ENCODE measurements at places on chromosomes 6 and 20. TPM values are rescaled to one million over a fixed set of nuclear protein-coding genes. Genes with fewer than 3 reads are reported as not detected.
A peak's percentile ranks its signal among the peaks of the same experiment; 100 is the strongest.

GRCh38 chr6:89198235-89198634 lies 18.9 kb downstream of the GABRR1 start:
- no peak overlapping the region for H3K27ac ChIP-seq
- H3K27me3 ChIP-seq: no peaks in the 10 kb centered on the region
- DNase-seq: no peak
- H3K4me3 ChIP-seq: no peak overlapping the region
- no peaks in the 10 kb centered on the region for H3K36me3 ChIP-seq

DNA sequence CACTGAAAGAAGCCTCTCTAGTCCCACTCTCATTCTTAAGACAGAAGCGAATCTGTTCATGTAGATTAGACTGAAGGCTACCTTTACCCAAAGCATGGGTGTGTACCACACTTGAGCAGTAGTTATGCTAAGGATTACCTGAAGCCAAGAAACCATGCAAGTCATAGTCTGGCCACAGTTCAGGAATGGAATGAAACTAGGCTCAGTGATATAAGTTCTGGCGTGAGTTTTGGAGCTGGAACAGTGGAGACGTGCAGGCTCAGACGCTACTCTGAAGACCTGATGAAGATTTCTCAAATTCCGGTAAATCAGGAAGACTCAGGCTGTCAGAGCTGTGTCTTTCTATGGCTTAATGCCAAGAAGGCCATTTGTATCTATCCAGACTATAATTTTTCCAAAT lies 219.9 kb downstream of the HDGFL1 start:
- no peaks in the 10 kb centered on the region for H3K27me3 ChIP-seq
- no peak overlapping the region for H3K4me3 ChIP-seq
- no peak overlapping the region for H3K27ac ChIP-seq
- no peak for DNase-seq

DNA sequence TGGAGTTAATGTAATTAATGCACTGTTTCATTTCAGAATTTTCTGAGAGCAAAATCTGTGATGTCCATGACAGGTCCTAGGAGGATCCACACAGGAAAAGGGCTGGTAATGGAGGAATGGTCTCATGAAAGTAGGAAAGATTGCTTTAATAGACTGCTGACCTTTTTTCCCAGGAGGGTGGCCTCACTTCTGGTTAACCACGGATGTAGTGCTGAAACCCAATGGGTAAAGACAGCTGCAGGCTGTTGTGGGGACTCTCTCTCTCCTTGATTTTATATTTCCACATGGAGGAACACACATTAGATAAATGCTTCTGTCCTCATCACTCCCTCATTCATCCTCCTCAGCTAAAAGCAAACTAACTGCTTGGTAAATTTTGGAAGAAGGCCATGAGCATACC lies 23.6 kb upstream of the RIPOR2 start:
- no peak overlapping the region for H3K27ac ChIP-seq
- H3K4me1 ChIP-seq: no peaks in the 10 kb centered on the region
- no peaks in the 10 kb centered on the region for H3K27me3 ChIP-seq
- H3K36me3 ChIP-seq: no peaks in the 10 kb centered on the region
- DNase-seq: no peak

DNA sequence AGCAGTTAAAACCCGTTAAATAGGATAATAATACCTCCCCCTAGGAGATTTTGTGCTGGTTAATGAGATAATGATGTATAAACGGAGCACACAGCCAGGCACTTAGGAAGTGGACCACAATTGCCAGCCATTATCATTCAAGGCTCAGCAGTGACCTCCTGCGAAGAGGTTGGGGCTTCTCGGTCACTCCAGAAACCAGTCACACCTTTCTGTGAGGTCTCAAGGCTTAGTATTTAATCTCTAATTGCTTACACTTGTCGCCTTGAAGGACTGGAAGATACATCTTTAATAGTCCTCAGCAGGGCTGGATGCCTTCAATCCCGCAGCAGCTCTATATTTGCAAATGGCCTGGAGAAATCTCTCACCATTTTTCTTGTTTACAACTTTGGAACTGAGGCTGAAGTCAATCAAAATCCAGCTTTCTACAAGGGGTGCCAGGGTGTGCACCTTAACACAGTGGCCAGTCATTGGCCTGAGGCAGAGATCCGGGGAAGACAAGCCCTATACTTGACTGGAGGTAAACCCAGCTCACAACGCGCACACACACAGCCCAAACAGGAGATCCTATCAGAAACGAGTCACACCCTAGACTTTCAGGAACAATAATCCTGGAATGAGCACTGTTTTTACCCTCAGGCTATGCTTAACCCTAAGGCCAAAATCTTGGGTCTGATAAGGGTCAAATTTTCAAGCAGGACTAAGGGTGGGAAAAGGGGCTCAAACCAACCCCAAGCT lies 1.2 kb downstream of the POU5F1 start:
- no peaks in the 10 kb centered on the region for H3K4me1 ChIP-seq
- H3K27ac ChIP-seq: no peak overlapping the region
- peak; percentile 17 for DNase-seq
- H3K27me3 ChIP-seq: no peaks in the 10 kb centered on the region
- H3K36me3 ChIP-seq: no peaks in the 10 kb centered on the region
- H3K4me3 ChIP-seq: no peak overlapping the region

GRCh38 chr20:2840967-2841531 lies 504 bp downstream of the VPS16 start:
- H3K27me3 ChIP-seq: no peaks in the 10 kb centered on the region
- H3K27ac ChIP-seq: peak overlapping the region; percentile 25
- H3K36me3 ChIP-seq: no peaks in the 10 kb centered on the region
- H3K4me1 ChIP-seq: no peaks in the 10 kb centered on the region

DNA sequence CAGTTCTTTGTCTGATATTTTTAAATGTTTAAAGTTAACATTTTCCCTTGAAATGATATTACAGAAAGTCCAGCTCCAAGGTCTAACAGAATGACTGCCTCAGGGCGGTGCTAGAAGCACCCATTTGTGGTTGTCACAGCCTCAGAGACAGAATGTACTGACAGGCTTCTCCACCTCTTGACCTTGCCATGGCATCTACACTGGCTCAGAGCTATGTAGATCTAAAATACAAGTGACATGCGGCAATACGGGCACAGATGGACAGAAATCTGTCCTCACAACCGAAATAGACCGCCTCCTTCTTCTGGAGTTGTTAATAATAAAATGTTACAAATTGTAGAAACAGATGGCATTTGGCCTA lies 167.2 kb upstream of the THEMIS start:
- no peaks in the 10 kb centered on the region for H3K27me3 ChIP-seq
- no peak overlapping the region for H3K4me3 ChIP-seq
- no peaks in the 10 kb centered on the region for H3K36me3 ChIP-seq
- no peak for DNase-seq

GRCh38 chr6:48777411-48777810 lies 666.4 kb upstream of the PTCHD4 start:
- no peak for DNase-seq
- H3K4me1 ChIP-seq: no peaks in the 10 kb centered on the region
- H3K27me3 ChIP-seq: no peaks in the 10 kb centered on the region
- H3K4me3 ChIP-seq: no peak overlapping the region

- H3K27ac ChIP-seq: no peak overlapping the region
- no peaks in the 10 kb centered on the region for H3K27me3 ChIP-seq
- H3K4me3 ChIP-seq: no peak overlapping the region
- no peak for DNase-seq
Measured at GRCh38 chr6:106381223-106381622, 20.7 kb downstream of the CRYBG1 start.

- no peaks in the 10 kb centered on the region for H3K36me3 ChIP-seq
- H3K27me3 ChIP-seq: no peaks in the 10 kb centered on the region
- peaks cover 6% of the 10 kb centered on the region for H3K4me1 ChIP-seq
- no peak for DNase-seq
Measured at GRCh38 chr6:29965563-29965872, 23.2 kb downstream of the HLA-A start.

GRCh38 chr6:30168741-30169140 lies 5.4 kb downstream of the TRIM15 start:
- no peaks in the 10 kb centered on the region for H3K36me3 ChIP-seq
- no peaks in the 10 kb centered on the region for H3K4me1 ChIP-seq
- H3K27ac ChIP-seq: no peak overlapping the region
- DNase-seq: no peak

DNA sequence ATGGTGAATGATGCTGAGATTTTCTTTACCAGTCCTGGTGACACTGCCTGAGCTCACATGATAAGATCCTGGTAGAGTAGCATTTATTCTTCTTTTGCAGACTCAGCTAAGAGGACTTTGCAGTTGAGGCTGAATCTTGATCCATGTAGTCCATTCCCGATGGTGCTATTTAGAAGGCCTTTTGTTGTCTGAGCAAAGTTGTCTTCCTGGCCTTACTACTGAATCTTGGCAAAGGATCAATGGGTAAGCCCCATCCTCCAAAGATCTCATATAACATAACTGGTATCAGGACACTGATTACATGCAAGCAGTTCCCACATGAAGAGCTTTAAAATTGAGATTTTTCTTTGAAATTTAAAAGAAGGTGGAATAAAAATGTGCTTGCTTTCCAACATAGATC lies 291.6 kb downstream of the SOX4 start:
- H3K27ac ChIP-seq: peak overlapping the region; percentile 73
- no peaks in the 10 kb centered on the region for H3K27me3 ChIP-seq
- H3K4me3 ChIP-seq: no peak overlapping the region
- peaks cover 8% of the 10 kb centered on the region for H3K4me1 ChIP-seq
- DNase-seq: no peak

GRCh38 chr6:170006071-170006899 lies 254.9 kb downstream of the ERMARD start:
- H3K27me3 ChIP-seq: no peaks in the 10 kb centered on the region
- DNase-seq: no peak
- H3K36me3 ChIP-seq: no peaks in the 10 kb centered on the region
- H3K27ac ChIP-seq: no peak overlapping the region

- no peak overlapping the region for H3K27ac ChIP-seq
- no peak for DNase-seq
- no peaks in the 10 kb centered on the region for H3K27me3 ChIP-seq
- no peak overlapping the region for H3K4me3 ChIP-seq
Measured at GRCh38 chr20:26214991-26215390, 518.3 kb upstream of the ZNF337 start.

DNA sequence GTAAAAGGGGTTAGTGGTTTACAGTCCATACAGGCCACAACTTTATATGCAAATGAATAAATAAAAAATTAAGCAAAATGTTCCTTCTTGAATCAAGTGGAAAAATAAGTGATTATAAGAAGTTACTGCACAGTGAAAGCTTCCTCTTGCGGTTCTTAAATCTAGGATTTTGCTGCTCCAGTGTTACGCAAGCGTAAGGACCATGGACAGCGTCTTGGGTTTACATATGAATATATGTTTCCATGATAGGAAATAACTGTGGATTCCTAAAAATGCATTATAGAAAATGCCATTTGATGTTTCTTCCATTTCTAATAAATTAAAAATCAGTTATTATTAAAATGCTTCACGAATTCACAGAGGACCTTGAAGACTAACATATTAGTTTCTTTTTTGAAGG lies 176.6 kb upstream of the POU3F2 start:
- no peak overlapping the region for H3K27ac ChIP-seq
- peaks cover 2% of the 10 kb centered on the region for H3K27me3 ChIP-seq
- no peaks in the 10 kb centered on the region for H3K36me3 ChIP-seq
- H3K4me1 ChIP-seq: no peaks in the 10 kb centered on the region

DNA sequence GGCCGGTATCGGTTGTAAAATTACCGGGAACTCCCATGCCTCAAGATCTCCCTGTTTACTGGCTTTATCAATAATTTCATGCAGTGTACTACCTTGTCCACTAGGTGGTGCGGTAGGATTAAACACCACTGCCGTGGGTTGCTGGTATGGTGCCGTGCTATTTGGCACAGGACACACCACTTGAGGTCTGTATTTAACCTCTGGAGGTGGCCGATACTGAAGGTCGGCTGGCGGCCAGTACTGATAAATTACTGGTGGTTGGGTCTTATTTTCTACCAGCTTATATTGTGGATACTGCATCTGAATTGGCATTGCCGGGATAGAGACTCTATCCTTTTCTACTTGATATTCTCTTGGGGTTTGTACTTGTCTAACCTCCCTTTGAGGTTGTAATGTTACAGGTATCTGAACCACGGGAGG lies 14.3 kb upstream of the PTCRA start:
- DNase-seq: no peak
- no peaks in the 10 kb centered on the region for H3K4me1 ChIP-seq
- H3K4me3 ChIP-seq: no peak overlapping the region
- no peak overlapping the region for H3K27ac ChIP-seq
- no peaks in the 10 kb centered on the region for H3K27me3 ChIP-seq

DNA sequence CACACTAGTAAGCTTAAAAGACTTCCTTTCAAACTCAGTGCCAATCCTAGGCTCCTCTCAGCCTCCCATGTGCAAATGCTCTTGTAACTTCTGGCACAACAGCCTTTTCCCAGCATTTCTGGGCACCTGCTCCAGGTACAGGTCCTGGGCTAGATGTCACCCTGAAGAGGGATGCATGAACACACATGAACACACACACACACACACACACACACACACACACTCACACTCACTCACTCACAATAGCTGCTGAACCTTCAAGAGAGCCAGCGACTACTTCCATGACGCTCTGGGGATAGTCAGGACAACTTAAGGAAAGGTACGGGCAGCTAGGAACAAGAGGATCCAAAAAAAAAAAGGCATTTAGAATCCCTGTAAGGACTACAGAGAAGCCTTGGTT lies 122.8 kb downstream of the INSM1 start:
- no peak for DNase-seq
- no peaks in the 10 kb centered on the region for H3K27me3 ChIP-seq
- H3K4me1 ChIP-seq: no peaks in the 10 kb centered on the region
- H3K36me3 ChIP-seq: no peaks in the 10 kb centered on the region
- H3K4me3 ChIP-seq: no peak overlapping the region

DNA sequence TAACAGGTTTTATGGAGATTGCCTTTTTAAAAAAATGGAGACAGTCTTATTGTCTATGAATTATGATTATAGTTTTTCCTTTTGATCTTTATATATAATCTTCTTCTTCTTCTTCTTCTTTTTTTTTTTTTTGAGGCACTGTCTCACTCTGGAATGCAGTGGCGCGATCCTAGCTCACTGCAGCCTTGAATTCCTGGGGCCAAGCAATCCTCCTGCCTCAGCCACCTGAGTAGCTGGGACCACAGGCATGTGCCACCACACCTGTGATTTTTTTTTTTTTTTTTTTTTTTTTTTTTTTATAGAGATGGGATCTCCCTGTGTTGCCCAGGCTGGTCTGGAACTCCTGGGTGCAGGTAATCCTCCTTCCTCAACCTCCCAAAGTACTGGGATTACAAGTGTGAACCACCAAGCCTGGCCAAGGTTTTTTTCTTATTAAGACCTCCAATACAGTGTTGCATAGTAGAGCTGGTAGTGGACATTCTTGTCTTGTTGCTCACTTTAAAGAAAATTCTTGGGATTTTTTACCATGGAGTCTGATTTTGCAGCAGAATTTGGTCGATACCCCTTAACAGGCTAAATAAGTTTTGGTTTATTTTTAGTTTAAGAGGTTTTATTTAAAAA lies 46.5 kb downstream of the STK4 start:
- H3K4me1 ChIP-seq: no peaks in the 10 kb centered on the region
- DNase-seq: no peak

The STK38 gene
- 25.2 TPM for total RNA-seq

The CABLES2 gene
- total RNA-seq: 3.0 TPM

The RUNX2 gene
- 2.3 TPM for total RNA-seq

The SLC32A1 gene
- total RNA-seq: not detected

The SLC23A2 gene
- 38.2 TPM for total RNA-seq

The SMIM26 gene
- 46.0 TPM for total RNA-seq

The TRDN gene
- 0.33 TPM for total RNA-seq

The ROS1 gene
- not detected for total RNA-seq

The TRIM15 gene
- total RNA-seq: not detected

The CYP39A1 gene
- total RNA-seq: 4.2 TPM

The GUCA1A gene
- total RNA-seq: not detected

The RNF146 gene
- 65.2 TPM for total RNA-seq

All from aorta (tissue), 5 donors.